Osteoblast (primary cell): ENCODE measurements at places on chromosomes 4 and X. TPM values are rescaled to one million over a fixed set of nuclear protein-coding genes. Genes with fewer than 3 reads are reported as not detected.

GRCh38 chrX:47143894-47144625 lies 442 bp downstream of the NDUFB11 start:
- peak; percentile 88 for DNase-seq

- no peak for DNase-seq
These were observed 150.6 kb upstream of the TRPC5 start for GRCh38 chrX:112233164-112233563.

GRCh38 chr4:84502955-84503373 lies 3.9 kb upstream of the NKX6-1 start:
- peak; percentile 48 for DNase-seq

- no peak for DNase-seq
These were observed 996.3 kb downstream of the FSTL5 start for GRCh38 chr4:161167539-161167938.

DNA sequence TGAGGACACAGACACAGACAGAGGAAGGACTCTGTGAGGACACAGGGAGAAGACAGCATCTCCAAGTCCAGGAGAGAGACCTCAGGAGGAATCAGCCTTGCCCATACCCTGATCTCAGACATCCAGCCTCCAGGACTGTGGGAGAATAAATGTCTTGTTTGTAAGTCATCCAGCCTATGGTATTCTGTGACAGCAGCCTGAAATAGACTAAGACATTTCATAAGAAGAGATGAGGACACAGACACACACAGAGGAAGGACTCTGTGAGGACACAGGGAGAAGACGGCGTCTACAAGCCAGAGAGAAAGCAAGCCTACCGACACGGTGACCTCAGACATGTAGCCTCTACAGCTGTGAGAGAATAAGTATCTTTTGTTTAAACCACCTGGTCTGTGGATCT lies 112.1 kb downstream of the DHRSX start:
- DNase-seq = no peak

DNA sequence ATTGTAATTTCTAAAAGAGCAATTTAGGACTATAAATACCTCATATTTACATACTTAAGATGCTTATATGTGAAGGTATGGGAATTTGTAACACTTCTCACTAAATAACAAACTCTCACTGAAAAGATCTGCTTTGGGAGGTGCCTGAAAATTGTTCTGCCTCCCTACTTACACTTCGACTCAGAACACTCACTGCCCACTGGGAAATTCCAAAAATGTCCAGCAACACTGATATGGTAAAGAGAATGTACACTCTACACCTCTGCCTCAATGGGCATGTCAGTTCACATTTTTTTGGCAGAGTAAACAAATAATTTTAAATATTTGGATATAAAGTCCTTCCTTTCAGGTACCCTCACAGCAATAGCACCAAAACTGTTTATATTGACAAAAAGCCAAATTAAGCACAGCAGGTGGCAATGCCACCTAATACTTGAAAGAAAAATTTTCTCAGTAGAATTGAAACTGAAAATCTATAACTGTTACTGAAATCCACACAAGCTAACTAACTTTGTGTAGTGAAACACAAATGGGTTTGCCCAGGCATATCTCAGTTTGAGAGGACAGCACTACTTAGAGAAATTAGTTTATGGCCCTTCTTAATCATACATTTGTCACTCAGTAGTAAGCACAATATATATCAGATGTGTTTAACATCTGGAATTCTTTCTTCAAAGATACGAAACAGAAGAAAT lies 67.1 kb downstream of the PRDM5 start:
- DNase-seq = no peak

DNA sequence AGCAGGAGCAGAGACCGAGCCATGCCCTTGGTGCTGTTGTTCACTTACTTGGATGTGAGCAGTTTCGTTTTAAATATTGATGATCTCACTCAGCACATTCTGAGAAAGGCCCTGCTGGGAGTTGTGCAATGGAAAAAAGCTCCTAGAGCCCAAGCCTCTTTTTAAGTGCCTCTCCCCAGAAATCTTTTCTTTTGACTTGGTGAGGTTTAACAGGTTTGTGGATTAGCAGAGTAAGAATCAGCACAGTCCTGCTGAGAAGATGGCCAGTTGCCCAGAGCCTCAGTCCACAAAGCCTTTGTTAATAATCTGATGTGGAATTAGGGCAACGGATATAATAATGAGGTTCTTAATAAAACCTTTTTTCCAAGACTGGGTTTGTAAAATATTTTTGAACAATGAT lies 157.5 kb upstream of the ATP6AP2 start:
- no peak for DNase-seq

DNA sequence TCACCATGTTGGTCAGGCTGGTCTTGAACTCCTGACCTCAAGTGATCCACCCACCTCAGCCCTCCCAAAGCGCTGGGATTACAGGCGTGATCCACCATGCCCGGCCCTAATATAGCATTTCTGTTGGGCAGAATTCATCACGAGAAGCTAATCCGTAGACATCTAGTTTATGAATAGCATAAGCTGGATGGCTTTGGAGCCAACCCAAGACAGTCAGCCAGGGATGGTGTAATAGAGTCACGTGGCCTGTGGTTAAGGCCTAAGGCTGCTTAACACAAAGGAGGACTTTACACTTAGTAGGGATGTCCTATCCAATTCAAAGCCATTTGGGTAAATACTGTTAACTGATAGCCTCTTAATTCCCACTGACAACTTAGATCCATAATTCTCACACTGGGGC lies 173.6 kb downstream of the RAP1GDS1 start:
- DNase-seq = no peak

GRCh38 chr4:18508786-18509185 lies 487.2 kb upstream of the LCORL start:
- no peak for DNase-seq

The AVPR2 gene
- not detected in 2 replicates for total RNA-seq

- DNase-seq = no peak
These were observed 6.3 kb upstream of the SGMS2 start for GRCh38 chr4:107818301-107818910.

The CPLX1 gene
- total RNA-seq = not detected in 2 replicates

DNA sequence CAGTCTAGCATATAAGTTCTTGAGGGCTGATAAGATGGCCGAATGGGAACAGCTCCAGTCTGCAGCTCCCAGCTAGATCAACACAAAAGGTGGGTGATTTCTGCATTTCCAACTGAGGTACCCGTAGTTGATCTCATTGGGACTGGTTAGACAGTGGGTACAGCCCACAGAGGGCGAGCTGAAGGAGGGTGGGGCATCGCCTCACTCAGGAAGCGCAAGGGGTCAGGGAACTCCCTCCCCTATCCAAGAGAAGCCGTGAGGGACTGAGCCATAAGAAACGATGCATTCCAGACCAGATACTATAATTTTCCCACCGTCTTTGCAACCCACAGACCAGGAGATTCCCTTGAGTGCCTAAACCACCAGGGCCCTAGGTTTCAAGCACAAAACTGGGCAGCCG lies 109.0 kb downstream of the RPS6KA6 start:
- DNase-seq = no peak

GRCh38 chrX:12895866-12896265 lies 10.6 kb upstream of the TLR8 start:
- DNase-seq = no peak

The MAOA gene
- 4.1 and 5.8 TPM in 2 replicates for total RNA-seq

The ADRA2C gene
- total RNA-seq = 1.1 and 1.5 TPM in 2 replicates

- DNase-seq = no peak
These were observed 52.3 kb upstream of the PDLIM3 start for GRCh38 chr4:185587427-185588161.

DNA sequence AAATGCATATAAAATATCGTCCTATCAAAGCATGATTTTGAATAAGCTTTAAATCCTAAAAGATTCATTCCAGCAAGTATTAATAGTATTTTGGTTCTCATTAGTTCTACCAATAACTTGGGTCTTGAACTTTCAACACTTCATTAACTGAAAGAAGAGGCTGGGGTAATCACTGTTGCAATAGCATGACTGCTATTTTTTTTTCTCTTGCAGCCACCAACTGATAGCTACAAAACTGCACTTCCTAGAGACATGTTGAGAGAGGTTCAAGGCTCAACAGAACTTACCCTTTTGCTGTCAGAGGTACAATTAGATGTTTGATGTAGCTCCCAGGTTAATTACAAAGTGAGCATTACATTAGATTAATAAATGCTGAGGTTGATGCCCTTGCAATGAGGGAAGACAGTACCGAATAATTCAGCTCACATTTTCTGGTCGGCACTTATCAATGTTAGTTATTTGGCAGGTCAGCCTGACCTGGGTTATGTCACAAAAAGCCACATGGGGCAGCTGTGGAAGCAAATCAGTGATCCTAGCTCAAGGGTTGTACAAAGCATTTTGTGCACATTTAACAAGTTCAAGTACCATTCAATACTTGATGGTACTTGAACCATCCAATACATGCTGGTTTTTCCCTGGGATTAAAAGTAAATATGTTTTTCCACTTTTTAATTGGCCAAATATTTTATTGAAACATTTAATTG lies 29.9 kb upstream of the TET2 start:
- no peak for DNase-seq

The CXCR3 gene
- not detected in 2 replicates for total RNA-seq

The CFAP97 gene
- total RNA-seq = 74.3 and 77.1 TPM in 2 replicates

DNA sequence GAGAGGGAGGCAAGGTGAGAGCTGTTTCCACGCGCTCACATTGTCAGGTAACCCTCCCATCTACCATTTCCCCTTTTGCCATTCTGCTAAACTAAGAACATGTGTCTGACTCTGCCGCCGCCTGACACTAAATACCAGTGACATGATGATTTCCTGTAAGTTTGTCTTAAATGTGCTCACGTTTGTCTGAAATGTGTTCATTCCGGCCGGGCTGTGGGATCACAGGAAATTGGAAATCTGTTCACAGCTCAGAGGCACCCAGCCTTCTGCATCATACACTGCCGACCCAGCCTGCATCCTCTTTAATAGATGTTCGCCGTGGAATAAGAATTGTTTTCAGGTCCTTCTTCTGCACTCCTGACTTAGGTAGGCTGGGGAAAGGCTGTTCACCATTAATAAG lies 336.2 kb upstream of the PPARGC1A start:
- DNase-seq = no peak

The ADAM29 gene
- not detected in 2 replicates for total RNA-seq

DNA sequence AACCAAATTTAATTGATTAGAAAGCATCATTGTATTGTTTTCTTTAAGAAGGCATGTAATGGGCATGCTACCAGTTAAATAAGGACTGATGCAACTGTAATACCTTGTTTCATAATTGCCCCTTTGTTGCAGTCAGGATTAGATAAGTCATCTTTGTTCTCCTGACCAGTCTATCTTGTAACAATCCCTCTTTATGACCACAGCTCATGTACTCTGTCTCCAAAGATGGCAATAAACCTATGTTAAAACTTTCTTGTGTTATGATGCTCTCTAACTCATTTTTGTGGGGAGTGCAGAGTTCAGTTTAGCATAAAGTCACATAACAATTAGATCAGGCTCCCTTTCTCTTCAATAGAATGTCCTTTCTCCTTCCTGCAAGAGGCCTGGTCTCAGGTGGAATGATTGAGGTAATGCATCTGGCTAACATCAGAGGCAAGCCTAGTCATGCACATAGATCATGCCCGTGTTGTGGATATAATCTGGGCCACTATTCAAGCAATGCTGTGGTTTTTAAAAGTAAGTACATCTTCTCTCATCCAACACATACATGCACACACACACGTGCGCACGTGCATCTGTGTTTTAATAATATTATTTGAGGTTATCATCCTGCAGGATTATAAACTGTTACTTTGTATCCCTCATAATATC lies 45.6 kb downstream of the TMEM154 start:
- DNase-seq = peak; percentile 65

The PPP1R2C gene
- not detected in 2 replicates for total RNA-seq

The ZNF141 gene
- 15.2 and 20.6 TPM in 2 replicates for total RNA-seq

- no peak for DNase-seq
These were observed 1.4 kb upstream of the DHRSX start for GRCh38 chrX:2502120-2502667.
